ENCODE measurements at places on chromosomes 12 and 14.
A peak's percentile ranks its signal among the peaks of the same experiment; 100 is the strongest.

- DNase-seq = no peak
These were observed 858 bp downstream of the SLC35F4 start for GRCh38 chr14:57865066-57865402.

DNA sequence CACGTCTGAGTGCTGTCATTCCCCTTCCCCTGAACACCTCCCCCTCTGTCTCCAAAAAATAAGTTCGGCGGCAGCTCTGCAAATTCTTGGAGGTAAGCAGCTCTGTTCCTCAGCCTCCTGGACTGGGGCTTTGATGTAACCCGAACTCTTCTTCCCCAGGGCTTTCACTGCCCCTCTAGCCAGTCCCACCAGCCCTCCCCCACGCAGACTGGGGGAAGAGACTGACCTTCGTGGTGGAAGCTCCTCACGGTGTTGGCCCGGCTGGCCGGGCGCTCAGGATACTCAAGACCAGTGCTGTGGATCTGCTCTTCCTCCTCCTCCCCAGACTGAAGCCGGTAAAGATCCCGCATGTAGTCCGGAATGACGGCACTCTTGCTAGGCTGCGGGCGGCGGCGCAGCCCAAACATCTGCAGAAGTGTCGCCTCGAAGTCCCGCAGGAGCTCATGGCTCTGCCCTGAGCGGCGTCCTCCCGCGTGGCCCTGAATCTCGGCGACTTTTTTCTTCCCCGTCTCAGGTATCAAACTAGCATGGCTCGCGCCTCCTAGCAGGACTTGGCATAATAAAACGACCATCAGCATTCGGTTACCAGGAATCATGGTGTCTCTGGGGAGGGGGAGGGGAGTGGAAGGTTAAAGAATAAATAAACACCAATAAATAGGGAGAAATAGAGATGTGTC, 4.9 kb downstream of the BMP4 start:
- DNase-seq = no peak

GRCh38 chr14:96194262-96194656, 10.4 kb upstream of the BDKRB2 start:
- DNase-seq = no peak

DNA sequence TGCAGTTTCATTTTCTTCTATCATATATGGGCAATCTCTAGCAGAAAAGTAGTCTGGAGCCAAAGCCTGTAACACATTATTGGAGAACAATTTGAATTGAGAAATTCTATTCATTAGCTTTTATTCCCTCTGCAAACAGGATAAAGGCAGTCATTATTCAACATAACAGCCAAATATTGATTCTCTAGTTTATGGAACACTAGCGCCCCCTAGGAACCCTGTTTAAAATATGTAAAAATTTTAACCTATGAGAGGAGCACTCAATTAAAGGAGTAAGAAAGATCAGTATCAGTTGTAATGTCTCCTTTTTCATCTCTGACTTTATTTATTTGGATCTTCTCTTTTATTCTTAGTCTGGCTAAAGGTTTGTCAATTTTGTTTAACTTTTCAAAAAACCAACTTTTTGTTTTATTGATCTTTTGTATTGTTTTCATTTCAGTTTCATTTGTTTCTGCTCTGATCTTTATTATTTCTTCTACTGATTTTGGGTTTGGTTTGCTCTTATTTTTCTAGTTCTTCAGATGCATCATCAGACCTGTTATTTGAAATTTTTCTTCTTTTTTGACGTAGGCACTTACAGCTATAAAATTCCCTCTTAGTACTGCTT, 4.8 kb upstream of the LMNTD1 start:
- no peak for DNase-seq

DNA sequence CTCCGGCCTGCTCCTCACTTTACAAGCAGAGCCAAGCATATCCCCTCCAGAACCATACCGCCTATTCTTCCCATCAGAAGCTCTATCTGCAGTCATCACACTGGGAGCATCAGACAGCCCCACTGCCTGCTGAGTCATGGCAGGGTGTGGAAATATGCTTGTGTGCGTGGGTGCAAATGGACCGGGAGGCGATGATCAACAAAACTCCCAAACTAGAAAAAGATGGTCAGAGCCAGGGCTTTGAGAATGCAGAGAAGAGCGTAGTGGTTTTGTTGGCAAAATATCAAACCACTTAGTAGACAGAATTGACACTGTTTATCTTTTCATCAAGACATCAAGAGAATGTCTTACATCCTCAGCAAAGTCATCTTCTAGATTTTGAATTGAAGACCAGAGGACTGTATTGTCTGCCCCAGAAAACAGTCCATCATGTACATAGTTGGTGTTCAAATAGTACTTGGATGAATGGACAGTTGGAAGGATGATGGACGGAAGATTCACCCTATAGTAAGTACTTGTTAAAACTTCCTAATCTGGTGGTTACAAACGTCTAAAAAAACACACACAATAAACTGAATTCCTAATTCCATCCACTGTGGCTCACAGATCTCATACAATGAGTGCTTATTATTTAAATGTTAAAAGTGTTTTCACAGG, 54.9 kb downstream of the VWF start:
- peak; percentile 19 for DNase-seq

DNA sequence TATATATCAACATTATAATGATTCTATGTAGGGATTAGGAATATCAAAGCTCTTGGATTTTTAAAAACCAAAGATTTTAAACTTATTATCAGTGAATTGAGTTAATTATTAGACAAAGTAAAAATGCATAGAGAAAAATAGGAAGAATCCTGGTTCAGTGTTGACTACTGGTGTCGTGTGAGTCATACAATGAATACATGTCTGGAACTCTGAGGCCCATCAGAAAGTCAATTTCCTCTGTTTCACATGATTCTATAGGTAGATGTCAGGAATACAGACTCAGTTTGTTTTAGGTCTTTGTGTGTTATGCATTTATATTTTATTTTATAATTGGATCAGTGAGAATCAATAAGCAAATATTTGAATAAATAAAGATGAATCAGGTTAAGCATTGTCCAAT, 84.5 kb upstream of the RTL1 start:
- DNase-seq = no peak

GRCh38 chr12:47975816-47976215, 12.4 kb downstream of the TMEM106C start:
- no peak for DNase-seq

DNA sequence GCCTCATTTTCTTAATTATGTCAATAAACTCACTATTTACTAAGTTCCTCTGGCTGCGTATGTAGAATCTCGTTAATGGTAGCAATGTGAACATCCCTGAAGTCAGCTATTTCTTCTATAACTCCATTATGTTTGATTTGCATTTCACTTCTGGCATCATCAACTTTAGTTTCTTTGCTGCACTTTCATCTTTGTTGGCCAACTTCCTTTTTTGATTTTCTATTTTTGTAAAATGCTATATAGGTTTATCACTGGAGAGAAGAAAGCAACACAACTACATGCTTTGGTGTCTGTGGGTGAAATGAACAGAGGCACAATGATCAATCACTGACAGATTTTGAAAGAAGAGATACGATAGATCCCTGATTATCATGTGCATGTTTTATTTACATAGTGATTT, 58.5 kb upstream of the ATF7IP start:
- DNase-seq = no peak

DNA sequence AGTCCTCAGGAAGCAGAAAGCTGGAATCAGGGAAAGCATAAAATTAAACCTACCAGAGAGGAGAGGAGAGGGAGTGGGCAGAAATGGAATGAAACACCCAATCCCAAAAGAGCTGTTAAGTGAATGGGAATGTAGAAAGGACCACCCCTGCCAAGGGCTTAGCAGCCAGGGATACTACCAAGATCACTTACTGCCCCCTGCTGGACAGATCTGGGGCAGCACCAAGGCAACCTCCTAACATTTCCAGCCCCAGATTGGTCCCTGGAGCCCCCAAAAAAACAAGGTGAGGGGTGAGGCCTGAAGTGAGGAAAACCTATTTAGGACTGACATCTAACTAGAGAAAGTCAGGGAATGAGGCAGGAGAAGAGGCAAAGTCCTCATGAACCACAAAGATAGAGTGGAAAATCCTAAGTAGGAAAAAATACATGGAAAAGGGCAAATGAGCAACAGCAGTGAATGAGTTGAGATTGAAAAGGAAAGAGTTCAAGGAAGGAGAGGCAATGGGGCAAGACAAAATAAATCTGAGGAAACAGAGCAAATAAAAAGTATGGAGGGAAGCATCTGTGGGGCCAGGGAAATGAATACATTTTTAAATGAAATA, 11.2 kb upstream of the FKBP11 start:
- peak; percentile 69 for DNase-seq

DNA sequence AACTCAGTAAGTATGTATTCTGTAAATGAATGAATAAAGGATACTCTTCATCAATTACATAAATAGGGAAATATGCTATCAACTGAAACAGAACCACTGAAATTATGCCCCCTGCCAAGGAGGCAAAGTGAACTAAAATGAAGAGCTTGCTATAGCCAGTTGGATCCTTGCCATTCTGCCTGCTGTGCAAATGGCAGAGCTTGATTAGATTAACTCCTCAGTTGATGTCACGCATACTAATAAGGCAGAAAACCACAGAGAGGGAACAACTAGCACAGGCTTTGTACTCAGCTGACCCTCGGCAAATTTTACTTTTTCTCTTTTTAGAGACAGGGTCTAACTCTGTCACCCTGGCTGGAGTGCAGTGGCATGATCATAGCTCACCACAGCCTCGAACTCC, 36.7 kb upstream of the FERMT2 start:
- no peak for DNase-seq

- no peak for DNase-seq
These were observed 209.9 kb upstream of the GARIN2 start for GRCh38 chr14:66979101-66979974.

GRCh38 chr12:24561882-24562770, 386.8 kb downstream of the BCAT1 start:
- DNase-seq = no peak

- no peak for DNase-seq
These were observed 14.2 kb downstream of the BCL11B start for GRCh38 chr14:99257673-99258221.

GRCh38 chr14:59425322-59425935, 39.8 kb downstream of the GPR135 start:
- no peak for DNase-seq
